ENCODE measurements at places on chromosomes 2 and 18.
A peak's percentile ranks its signal among the peaks of the same experiment; 100 is the strongest.

DNA sequence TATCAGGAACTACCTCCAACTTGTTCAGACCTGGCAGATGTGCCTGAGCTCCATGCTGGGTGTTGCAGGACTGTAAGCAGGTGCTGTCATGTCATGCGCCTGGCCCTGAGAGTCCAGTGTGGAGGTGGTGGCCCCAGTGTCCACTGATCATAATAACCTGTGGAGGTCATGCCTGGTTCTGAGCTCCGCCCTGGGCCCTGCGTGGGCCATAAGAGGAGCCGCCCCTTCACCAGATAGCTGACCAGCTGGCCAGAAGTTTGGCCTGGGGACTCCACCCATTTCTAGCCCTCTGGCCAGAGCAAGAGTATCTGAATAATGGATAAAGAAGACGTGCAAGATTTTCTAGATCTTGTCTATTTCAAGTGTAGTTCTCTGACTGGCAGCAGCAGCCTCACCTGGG lies 72.4 kb downstream of the CTIF start:
- no peak for DNase-seq

GRCh38 chr2:139122711-139123158 lies 342.5 kb upstream of the NXPH2 start:
- DNase-seq, result no peak

GRCh38 chr2:9032536-9033255 lies 29.2 kb upstream of the MBOAT2 start:
- peak; percentile 21 for DNase-seq

- DNase-seq, result no peak
Measured at GRCh38 chr2:158665536-158666302, 129.4 kb upstream of the DAPL1 start.

- no peak for DNase-seq
Measured at GRCh38 chr2:41791523-41791922, 256.3 kb upstream of the PKDCC start.

DNA sequence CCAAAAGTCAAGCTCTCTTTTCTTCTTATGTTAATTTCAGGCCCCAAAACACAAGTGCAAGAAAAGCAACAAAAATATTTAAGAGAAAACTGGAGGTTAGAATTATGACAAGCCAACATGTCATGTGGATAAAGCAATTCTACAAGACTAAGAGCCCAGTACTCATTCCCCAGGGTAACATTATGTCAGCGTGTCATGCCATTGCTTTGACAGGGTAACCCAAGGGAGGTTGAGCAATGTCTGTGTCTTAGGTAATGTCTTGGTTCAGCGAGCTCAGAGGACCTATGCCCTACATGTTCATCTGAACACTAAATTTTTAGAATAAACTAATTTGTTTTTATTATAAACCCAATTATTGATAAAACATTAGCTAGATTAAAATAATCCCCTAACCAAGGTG lies 173.2 kb upstream of the ZNF804A start:
- DNase-seq, result no peak

DNA sequence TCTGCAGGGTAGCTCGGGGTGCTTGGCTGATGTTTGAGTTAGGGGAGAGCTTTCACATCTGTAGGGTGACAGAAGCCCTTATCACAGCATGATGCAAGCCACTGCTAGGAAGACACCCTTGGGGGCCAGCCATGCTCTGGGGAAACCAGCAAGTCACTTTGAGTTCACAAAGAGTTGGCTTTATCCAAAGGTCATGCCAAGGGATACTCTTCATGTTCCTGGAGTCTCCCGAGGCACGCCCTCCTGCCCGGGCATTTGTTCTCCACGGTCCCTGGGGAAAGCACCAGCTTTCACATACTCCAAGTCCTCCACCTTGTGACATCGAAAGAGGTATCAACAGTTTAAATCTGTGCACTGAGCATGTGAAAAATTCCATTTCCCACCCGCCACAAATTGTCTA lies 227.7 kb downstream of the VAPA start:
- no peak for DNase-seq

DNA sequence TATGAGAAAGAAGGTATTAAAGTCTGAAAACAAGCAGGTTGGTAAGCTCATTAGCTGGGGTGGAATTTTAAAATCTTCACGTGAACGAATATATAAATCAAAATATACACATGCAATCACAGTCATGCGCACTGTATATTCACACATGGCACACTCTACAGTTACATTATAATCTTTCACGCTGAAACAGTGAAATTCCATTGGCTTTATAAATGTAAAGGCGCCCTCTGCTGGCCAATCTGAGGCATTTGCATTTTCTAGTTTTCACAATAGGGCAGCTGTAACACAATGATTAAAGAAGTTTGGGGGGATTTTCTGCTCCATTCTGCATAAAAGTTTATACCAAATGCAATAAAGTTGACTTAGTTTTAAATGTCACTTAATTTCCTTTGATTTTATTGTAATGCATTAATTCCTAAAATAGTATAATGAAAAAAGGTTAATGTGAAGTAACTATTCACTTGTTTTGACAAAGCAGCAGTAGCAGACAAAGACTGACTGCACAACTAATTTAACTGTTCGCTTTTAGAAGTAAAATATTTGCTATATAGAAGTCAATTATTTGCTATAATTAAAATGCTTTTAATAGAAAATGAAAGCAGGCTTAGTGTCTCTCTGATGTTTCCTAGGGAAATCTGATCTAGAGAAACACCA lies 17.2 kb downstream of the IFIH1 start:
- DNase-seq, result peak; percentile 84

DNA sequence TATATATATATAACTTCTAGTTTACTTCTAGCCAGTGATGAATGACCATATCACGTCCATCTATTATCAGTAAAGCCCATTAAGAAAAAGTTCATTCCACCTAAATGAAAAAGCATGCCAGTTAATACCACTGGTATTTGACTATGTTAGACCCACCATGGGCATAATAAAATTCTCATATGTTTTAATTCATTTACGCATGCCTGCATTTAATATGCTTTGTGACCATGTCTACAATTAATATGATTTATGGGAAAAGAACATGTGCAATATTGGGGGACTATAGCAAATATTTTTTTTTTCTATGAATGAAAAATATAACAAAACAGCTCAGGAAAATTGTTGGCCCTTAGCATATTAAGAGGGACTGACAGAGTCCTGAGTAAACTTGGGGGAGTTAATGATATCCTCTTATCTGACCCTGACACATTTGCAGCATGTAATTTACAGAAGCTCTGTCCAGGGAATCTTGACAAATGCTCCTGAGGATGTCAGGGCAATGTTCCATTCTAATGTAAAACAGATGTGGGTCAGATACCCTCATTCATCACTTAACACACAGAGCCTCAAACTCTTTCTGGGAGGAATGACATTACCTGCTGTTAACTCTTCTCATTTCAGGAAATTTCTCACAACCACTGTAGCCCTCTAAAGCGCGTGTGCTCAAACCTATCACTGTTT lies 90.6 kb downstream of the PAX3 start:
- DNase-seq, result no peak

Measured in NCI-H82 (cell line).